ENCODE measurements at places on chromosomes 11 and 22. TPM values are rescaled to one million over a fixed set of nuclear protein-coding genes. Genes with fewer than 3 reads are reported as not detected.
A peak's percentile ranks its signal among the peaks of the same experiment; 100 is the strongest.

The MUC5AC gene
- under 0.01 TPM for total RNA-seq

The TTC36 gene
- total RNA-seq = not detected

The LRRC10B gene
- under 0.01 TPM for total RNA-seq

The WNT7B gene
- 23.9 TPM for total RNA-seq

The PDGFB gene
- total RNA-seq = 1.1 TPM

The OTOG gene
- total RNA-seq = not detected

The SLC17A6 gene
- not detected for total RNA-seq

GRCh38 chr11:119188067-119188466 is 2.8 kb downstream of the NHERF4 start:
- no peak for DNase-seq

- DNase-seq = peak; percentile 57
Measured at GRCh38 chr11:75743711-75744563, 24.6 kb upstream of the DGAT2 start.

- DNase-seq = no peak
Measured at GRCh38 chr11:128367573-128367972, 219.8 kb downstream of the ETS1 start.

GRCh38 chr22:35604621-35605368 is 12.3 kb downstream of the MB start:
- DNase-seq = peak; percentile 8

- no peak for DNase-seq
Measured at GRCh38 chr11:78424334-78425270, 7.0 kb upstream of the GAB2 start.

GRCh38 chr11:33751878-33752277 is 15.7 kb upstream of the CD59 start:
- DNase-seq = no peak

DNA sequence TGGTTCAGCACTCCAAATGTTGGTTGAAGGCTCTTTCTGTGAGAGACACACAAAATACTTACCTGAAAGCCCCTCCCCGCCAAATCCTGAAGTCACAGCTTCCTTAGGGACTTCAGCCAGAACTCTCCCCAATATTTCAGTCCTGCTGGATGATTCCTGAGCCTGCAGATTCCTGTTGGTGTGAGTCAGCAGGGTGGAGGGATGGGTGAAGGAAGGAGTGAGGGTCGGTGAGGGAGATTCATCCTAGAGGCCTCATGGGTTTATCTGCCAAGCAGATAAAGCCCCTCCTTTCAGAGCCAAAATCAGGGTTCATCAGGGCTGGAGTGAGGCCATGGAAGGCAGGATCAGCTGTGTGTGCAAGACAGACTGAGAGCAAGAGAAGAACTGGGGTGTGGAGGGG is 37.9 kb downstream of the SMIM38 start:
- DNase-seq = no peak

- DNase-seq = peak; percentile 75
Measured at GRCh38 chr22:36010882-36011281, 17.7 kb downstream of the RBFOX2 start.

DNA sequence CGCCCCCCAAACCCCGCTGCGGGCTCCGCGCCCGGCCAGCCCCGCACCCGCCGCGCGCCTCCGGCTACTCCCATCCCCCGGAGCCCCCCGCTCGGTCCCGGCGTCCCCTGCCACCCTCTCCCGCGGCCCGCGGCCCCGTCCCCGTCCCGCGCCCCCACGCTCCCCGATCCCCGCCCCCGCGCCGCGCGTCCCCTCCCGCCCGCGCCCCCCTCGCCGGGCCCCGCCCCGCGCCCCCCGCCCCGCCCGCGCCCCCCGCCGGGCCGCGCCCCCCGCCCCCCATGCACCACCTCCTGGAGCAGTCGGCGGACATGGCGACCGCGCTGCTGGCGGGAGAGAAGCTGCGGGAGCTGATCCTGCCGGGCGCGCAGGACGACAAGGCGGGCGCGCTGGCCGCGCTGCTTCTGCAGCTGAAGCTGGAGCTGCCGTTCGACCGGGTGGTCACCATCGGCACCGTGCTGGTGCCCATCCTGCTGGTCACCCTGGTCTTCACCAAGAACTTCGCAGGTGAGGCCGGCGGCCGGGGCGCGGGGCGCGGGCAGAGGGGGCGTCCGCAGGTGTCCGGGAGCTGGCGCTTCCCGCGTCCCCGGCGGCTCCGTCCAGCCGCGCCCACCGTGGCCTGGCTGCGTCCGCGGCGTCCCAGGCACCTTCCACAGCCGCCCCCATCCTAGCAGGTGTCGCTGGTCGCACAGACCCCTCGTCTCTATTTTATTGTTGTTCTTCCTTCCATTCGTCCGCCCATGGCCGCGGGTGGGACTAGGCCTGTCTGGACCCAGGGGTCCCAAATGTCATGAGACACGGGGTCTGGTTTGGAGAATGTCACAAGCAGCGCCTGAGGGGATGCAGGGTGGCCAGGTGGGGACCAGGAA is at the start of gene PANX2:
Gene PANX2 (plus strand): TSS at position 279 of the 866 bp plus-strand sequence. CDS start 0 bp downstream, at position 279.
- DNase-seq = no peak

- DNase-seq = no peak
Measured at GRCh38 chr22:39805117-39805516, 88.4 kb downstream of the ENTHD1 start.

DNA sequence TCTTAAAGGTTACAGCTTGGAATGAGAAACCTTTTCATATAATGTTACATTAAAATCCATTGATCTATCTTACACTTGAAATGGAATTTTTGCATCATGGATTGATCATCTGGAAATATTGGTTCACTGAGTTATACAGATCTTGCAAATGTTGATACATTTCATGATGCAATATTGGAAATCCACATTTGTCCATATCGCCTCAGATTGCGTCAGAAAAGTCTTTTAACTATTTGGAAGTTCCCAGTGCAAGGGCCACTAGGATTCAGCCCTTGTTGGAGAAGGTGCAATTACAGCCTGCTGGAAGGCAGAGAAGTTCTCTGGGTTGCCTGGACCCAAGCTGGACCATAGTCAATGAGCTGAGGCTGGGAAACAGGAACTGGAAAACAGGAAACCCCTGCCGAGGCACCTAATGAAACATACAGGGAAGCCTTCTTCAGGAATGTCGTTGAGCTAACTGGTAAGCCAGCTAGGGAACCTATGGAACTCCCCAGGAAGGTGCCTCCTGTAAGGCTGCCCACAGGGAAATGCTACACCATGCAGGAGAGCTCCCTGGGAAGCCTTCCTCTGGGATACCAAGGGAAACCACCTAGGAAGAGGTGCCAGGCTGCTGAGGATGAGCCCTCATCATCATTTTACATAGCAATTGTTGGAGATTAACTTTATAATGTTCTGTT is 600.4 kb upstream of the CADM1 start:
- DNase-seq = no peak

DNA sequence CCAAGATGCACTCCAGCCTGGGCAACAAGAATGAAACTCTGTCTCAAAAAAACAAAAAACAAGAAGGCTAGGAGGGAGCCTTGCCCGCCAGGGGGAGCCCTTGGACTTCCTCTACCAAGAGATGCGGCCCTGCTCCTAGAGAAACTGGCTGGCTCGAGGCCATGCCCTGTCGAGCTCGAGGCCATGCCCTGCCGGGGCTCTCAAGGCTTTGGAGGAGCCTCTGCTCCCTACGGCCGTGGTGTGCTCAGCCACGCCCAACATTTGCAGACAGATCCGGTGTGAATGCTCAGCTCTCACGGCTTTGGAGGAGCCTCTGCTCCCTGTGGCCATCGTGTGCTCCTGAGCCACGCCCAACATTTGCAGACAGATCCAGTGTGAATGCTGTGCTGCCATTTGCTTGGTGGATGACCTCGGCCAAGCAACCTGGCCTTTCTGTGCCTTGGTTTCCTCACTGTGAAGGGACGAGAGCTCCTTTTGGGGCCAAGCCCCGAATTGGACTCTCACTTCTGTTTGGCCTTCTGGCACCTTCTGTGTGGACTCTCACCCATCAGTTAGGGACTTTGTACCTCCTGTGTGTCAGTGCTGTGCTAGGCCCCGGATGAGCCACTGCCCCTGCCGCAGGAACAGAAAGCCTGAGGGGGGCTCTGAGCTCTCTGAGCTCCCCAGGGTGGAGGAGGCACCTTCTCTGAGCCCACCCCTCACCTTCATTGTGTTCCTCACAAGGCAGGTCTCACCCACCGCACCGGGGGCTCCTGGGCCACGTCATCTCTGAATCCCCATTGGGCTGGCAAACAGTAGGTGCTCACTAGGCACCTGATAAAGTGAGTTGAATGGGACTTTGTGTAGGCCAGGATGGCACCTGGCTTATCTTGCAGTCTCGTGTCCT is 14.1 kb downstream of the C11orf24 start:
- DNase-seq = peak; percentile 72

- no peak for DNase-seq
Measured at GRCh38 chr11:17449158-17449557, 27.5 kb downstream of the ABCC8 start.

DNA sequence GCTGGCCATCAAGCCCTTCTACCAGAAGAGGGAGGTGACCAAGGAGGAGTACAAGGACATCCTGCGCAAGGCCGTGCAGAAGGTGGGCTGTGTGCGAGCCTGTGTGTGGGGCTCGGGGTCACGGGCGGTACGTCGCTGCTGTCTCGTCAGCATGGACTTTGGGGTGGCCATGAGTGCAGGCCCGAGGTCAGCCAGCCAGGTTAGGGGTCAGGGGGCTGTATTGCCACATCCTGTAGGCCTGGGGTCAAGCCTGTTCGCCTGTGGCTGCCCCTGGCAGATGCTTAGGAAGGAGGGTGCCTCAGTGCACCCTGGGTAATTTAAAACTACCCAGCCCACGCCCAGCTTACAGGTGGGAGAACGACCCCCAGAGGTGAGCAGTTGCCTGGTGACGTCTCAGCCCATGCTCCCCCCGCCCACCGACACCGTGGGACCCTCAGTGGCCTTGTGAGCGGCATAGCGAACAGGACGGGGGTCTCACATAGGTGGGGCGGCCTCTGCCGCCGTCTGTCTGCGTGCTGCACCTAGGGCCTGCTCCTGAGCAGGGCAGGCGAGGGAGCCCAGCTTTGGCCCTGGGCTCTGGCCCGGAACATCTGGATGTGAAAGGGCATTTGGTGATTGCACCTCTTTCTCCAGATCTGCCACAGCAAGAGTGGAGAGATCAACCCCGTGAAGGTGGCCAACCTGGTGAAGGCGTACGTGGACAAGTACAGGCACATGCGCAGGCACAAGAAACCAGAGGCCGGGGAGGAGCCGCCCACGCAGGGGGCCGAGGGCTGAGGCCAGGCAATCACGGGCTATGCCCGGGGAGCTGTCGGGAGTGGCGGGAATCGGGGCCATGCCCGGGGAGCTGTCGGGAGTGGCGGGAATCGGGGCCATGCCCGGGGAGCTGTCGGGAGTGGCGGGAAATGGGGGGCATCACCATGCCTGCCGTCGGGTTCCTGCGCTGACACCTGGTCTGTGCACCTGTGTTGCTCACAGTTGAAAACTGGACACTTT is 4.5 kb downstream of the IRF7 start:
- no peak for DNase-seq

DNA sequence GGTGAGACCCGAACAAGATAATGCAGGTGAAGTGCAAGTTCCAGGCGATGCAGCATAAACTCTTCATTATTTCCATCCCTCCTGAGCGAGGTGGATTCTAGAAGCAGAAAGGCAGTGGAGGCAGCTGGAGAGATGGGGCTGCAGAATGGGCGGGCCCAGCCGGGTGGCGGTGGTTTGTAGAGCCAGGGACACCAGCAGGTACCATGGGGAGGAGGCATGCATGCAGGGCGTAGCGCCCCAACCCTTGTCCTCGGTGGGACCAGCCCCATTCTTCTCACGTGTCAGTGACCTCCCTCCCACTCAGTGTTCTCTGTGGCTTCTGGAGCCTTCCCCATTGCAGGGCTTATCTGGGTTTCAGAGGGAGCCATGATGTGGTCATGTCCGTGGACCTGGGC is 38.0 kb downstream of the MPPED1 start:
- DNase-seq = no peak

- DNase-seq = no peak
Measured at GRCh38 chr22:35399114-35399677, 744 bp upstream of the MCM5 start.

- DNase-seq = no peak
Measured at GRCh38 chr11:10483174-10483573, 28.1 kb downstream of the AMPD3 start.

Data from bronchial epithelial cell (primary cell).